DMS153 (cell line): ENCODE measurements at places on chromosomes 7 and 10.

DNA sequence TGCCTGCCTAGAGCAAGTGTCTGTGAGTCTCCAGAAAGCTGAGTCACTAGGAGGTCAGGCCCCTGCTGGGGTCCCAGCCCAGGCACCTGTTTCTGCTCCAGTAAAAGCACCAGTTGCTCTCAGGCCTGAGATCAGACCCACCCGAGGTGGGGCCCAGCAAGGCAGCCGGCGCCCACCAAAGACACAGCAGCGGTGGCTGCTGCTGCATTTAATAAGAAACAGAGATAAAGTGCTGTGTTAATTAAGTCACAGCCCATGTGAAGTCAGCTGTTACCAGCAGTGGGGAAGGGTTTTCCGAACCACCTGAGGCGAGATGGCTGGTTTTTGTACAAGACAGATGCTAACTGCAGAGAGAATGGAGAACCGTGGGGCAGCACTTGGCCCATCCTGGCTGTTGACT lies 12.1 kb upstream of the LRRC18 start:
- DNase-seq: no peak

- no peak for DNase-seq
These were observed 170.5 kb upstream of the EEPD1 start for GRCh38 chr7:35982600-35982999.

- no peak for DNase-seq
These were observed 7.0 kb upstream of the ARHGAP12 start for GRCh38 chr10:31935678-31936077.

DNA sequence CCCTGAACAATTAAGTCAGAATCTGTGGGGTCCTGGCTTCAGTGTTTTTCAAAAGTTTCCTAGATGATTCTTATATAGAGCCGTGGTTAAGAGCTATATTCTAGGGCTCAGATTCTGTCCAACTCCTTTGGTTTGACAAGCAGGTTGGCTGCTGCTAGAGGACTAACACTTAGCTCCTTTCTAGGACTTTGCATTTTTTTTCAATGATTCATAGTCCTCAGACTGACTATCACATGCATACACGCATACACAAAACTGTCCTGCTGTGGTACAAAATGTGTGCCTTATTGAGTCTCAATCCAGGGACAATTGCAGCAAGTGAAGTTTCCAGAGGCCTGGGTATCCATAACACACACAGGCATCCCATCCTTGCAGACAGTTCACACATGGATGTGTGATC lies 392.0 kb downstream of the NRG3 start:
- no peak for DNase-seq

- DNase-seq: no peak
These were observed 212.4 kb upstream of the BMPER start for GRCh38 chr7:33692956-33693355.

DNA sequence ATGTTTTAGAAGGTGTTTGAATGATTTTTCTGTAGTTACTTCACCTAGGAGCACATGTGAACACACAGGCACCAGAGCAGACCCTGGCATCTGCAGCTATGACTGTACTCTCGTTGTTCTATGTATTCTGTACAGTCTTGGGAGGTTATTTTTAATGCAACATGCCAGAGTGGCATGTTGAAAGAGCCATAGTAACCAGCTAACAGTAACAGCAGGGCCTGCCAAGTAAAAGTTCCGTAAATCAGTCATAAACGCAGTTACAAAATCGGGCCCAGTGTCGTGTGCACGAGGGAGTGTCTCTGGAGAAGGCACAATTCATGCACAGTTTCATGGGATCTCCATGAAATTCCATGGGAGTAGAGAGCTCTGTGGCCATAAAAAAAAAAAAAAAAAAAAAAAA lies 108.3 kb upstream of the CDK6 start:
- no peak for DNase-seq
